ENCODE measurements at places on chromosomes 2 and 18. TPM values are rescaled to one million over a fixed set of nuclear protein-coding genes. Genes with fewer than 3 reads are reported as not detected.

RAB6C gene
- total RNA-seq, result 0.22 TPM

SLC25A12 gene
- total RNA-seq, result 0.67 TPM

HOXD4 gene
- total RNA-seq, result not detected

RNF138 gene
- 41.4 TPM for total RNA-seq

TTN gene
- total RNA-seq, result 101 TPM

KCNG3 gene
- 1.9 TPM for total RNA-seq

CERKL gene
- not detected for total RNA-seq

SMAD7 gene
- 67.4 TPM for total RNA-seq

MAP3K19 gene
- not detected for total RNA-seq

DNA sequence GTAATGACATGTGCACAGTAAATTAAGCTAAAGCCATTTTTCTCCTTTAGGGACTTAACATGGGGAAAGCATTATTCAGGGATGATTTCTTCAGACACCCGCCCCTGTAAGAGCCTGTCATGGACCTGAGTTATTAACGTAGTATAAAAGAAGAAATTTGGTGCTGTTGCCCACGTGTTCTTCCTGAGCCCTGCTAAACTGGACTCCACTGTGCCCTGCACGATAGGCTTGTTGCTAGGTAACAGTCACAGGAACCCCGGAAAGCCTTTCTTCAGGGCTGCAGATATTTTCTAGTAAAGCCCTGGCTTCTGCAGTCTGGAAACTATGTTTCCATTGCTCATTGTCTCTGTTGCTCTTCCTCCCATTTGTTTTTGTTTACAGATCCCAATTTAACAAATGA, 157.9 kb downstream of the LRRC30 start:
- DNase-seq, result no peak

DNA sequence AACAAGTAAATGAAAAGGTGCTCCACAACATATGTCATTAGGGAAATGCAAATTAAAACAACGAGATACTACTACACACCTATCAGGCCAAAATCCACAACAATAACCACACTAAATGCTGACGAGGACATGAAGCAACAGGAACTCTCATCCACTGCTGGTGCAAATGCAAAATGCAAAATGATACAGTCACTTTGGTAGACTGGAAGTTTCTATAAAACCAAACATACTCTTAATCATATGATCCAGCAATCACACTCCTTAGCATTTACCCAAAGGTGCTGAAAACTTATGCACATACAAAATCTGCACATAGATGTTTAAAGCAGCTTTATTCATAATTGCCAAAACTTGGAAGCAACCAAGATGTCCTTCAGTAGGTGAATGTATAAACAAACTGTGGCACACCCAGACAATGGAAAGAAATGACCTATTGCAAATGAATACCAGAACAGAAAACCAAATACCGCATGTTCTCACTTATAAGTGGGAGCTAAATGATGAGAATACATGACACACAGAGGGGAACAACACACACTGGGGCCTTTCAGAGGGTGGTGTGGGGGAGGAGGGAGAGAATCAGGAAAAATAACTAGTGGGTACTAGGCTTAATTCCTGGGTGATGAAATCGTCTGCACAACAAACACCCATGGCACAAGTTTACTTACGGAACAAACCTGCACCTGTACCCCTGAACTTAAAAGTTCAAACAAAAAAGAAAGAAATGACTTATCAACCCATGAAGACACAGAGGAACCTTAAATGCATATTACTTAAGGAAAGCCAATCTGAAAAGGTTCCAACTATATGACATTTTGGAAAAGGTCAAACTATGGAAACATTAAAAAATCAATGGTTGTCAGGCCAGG, 80.4 kb downstream of the ASXL2 start:
- DNase-seq, result no peak

DNA sequence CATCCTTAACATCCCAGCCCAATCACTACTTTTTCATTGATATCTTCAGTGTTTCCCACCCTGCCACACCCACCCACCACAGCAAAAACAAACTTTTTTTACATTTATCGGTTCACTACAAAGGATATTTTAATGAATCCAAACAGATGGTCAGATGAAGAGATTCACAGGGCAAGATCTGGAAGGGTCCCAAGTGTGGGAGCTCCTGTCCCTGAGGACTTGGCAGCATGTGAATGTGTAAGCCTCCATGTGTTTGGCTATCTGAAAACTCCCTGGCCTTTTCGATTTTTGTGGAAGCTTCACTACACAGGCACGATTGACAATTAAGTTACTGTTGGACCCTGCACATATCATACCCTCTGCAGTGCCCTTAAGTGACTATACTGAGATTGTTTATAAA, 48.1 kb upstream of the CRIM1 start:
- no peak for DNase-seq

- DNase-seq, result peak; percentile 66
Measured at GRCh38 chr2:200306931-200307723, 634 bp downstream of the SPATS2L start.

DNA sequence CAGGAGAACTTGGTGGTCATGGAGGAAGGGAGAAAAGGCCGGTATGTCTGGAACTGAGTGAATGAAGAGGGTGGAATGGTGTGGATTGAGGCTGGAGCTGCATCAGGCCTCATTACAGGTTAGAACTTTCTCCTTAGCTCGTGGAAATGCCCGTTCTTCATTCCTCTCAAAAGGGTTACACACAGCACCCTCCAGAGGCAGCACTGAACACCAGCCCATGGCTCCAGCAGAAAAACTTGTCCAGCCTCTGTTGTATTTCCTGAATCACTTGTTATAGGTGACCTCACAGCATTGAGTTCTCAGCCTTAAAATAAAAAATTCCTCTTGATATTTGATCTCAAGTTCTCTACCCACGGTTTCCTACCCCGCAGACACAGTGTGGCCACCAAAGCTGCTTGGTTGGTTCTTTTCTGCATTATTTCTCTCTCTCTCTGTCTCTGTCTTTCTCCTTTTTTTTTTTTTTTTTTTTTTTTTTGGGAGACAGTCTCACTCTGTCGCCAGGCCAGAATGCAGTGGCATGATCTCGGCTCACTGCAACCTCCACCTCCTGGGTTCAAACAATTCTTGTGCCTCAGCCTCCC, 89.6 kb downstream of the ITGB1BP1 start:
- DNase-seq, result peak; percentile 82

DNA sequence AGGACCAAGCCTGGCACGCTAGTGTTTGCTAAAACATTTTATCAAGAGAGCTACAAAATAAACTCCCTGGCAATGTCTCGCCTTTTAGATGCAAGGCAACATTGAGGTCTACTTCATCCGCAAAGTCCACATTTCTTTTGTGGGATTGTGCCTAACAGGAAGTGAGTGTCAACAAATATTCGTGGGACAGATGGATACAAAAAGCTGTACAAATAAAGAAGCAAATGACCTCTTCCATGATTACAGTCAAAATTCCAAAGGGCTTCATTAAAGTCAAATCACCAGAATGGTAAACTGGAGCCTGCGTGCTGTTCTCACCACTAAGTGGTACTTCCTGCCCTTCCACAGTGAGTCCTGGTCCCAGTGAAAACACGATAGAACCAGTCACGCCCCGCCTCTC, 40.4 kb downstream of the L3MBTL4 start:
- no peak for DNase-seq

DNA sequence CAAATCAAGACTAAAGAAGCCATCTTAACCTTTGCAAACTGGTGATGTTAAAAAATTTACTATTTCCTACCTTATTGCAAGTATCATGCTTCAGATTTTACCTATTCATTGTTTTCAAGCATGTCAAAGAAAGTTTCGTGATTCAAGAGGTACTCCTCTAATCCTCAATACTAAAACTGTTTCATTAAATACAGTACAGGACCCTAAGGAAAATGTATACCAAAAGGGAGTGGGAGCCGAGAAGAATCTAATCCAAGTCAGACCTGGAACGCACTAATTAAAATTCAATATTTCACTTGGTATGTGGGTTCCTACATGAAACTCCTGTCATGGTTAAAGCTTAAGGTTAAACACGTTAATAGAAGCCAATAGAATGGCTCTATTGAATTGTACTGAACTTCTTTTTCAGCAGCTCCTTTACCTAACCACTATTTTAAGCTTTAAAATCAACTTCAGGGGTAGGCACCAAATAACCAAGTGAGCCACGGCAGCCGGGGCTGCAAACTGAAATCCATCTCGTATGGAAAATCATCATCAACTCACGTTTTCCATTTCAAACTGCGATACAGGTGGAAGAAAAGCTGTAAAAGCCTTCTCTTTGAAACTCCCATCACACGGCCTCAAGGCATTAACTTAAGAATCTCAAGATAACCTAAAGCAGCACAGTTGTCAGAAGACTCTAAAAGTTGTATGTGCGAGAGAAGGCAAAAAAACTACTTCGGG, 188.8 kb downstream of the ZEB2 start:
- no peak for DNase-seq

GRCh38 chr2:207993151-207993763, 32.1 kb downstream of the PLEKHM3 start:
- no peak for DNase-seq

DNA sequence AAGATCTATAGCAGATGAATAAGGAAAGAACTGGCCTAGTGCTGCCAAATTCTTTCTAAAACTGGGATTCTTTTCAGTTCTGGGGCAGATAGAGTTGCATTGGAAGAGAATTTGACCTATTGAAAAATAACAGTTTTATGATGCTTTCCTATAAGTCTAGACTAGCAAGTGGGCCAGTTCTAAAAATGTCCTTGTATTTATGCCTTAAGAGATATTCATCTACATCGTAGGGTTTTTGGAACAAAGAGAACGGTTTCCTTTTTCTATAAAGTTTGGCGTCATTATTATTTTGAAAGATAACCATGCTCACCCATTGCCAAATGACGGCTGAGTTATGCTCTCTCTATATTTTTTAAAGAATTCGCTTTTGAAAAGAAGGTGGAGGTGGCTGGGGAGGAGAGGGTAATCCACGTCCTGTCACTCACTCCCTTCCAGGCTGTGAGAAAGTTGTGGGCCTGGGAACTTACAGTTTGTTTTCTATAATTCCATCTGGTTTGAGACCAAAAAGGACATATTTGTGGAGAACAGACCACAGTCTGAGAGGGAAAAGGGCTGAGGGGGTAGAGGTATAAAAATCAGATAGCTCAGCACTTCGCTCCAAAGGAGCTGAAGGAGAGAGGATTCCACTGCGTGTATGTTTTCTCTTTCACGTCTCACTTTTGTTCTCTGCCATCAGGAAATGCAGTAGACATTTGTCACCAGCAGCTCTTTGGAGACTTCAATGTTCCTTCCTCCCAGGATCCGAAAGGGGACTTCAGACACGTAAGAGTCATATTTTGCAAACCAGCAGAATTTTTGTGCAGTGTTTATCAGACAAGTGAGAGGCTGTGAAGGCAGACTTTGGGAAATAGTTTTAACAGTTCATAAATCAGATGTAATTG, 281.9 kb upstream of the FN1 start:
- no peak for DNase-seq

DNA sequence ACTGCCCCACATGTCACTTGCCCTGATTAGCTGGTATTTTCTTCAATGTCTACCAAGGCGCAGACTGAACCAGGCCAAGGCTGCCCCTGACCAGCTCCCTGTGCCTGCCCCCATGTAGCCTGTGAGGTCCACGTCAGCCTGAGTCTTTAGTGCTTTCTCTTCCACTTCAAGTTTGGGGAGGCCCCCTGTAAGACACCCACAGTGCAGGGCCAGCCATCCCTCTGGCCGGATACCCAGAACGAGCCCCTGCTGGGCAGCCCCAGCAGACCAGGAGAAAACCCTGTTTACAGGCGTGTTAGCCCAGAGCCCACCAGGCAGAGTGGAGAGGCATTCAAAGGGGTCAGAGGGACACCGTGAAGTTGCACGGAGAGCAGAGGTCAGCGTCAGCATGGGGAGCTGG, 92.4 kb downstream of the TFCP2L1 start:
- no peak for DNase-seq

- DNase-seq, result no peak
Measured at GRCh38 chr2:112493048-112493447, 11.1 kb downstream of the TTL start.

DNA sequence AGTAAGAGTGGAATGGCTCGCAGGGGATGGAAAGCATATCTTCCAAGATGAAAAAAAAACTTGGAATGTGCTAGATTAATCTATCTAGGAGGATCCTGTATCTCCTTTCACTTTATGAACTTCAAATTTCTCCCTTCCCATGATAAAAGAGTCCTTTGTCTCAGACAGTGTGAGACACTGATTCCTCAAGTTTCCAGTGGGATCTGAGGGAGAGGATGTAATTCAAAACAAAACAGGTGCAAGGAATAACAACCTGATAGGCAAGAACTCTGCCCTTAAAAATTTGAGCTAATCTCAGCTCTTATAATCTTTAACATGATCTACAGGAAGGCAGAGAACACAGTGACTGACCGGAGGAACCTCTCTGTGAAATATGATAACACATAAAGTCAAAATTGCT, 162.0 kb upstream of the ZFP36L2 start:
- DNase-seq, result no peak

DNA sequence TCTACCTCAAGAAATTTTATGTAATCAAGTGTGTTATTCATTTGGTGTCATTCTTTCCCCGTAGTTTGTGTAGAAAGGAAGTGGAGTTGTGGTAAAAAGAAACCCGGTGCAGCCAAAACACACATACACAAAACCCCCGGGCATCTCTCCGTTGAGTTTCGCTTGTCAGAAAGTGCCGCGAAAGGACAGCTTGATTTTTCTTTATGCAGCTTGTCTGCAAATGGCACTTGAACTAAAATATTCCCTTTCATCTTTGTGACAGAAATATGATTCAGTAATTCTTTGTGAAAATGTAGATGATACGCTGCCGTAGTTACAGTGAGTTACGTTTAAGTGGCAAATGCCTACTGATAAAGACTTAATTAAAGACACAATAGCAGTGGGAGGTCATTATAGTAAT, 268.8 kb upstream of the SPRED2 start:
- no peak for DNase-seq

Measured in endodermal cell (in vitro differentiated cells).